ENCODE measurements at places on chromosomes 3 and 15.

GRCh38 chr3:149424918-149425317 lies 47.5 kb upstream of the TM4SF1 start:
- no peak for DNase-seq

GRCh38 chr3:22284559-22284958 lies 533.5 kb upstream of the ZNF385D start:
- peak; percentile 64 for DNase-seq

DNA sequence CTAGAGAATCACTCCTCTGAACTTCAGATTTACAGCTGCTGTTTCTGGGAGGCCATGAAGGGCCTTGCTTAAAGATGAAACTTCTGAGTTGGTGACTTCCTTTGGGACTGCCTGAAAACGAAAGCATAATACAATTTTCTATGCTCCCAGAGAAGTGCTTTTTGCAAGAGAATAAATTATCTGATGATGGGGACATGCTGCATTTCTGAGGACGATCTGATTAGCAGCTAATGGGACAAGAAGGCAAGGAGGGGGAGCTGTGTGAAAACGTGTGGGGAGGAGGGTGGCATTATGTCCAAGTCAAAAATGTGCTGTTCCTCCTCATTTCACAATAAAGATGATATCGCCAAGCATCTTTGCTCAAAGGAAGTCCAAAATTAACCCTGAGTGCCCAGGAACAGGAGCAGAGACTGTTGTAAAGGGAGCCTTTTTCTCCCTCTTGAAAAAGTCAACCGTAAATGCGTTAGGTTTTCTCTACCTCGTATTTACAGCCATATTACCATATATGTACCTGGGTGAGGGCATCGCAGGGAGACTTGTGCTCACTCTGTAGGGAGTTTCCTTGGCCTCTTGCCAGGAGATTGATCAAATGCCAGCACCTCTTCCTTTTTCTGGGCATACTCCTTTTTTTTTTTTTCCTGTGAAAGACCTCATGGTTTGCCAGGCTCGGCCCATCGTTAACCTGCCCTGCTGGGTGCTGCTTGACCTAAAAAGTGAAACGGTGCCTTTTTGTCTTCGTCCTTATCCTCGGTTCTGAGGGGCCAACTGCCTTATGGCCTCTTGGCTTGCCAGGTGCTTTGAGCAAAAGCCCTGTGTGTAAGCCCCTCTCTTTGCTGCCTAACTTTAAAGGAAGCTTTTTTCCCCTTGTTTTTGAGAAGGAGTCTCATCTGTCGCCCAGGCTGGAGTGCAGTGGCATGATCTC lies 11.5 kb downstream of the ITPR1 start:
- DNase-seq, result peak; percentile 34

- no peak for DNase-seq
Observed at GRCh38 chr15:100109486-100110035, 232.2 kb downstream of the ADAMTS17 start.

- DNase-seq, result no peak
Observed at GRCh38 chr15:58352026-58352929, 79.5 kb upstream of the LIPC start.

GRCh38 chr3:130981469-130981868 lies 45.2 kb downstream of the ASTE1 start:
- DNase-seq, result no peak

DNA sequence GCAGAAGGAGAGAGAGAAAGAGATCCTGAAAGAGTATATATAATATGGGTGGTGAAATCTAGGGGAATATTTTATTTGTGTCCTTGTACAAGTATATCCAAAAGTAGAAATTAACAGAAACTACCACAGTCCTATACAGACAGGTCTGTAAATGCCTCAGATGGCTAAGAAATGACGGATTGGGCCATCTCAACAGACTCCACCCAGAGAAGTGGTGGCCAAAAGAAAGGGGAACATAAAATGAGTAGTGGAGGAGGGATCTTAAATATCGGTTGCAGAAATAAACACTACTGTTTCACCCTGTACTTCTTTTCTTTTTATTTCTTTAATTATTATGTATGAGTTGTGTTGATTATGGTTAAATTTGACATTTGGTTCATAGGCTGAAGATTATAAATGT lies 47.7 kb downstream of the CCR3 start:
- DNase-seq, result no peak

GRCh38 chr3:176850498-176850897 lies 346.8 kb downstream of the TBL1XR1 start:
- no peak for DNase-seq

DNA sequence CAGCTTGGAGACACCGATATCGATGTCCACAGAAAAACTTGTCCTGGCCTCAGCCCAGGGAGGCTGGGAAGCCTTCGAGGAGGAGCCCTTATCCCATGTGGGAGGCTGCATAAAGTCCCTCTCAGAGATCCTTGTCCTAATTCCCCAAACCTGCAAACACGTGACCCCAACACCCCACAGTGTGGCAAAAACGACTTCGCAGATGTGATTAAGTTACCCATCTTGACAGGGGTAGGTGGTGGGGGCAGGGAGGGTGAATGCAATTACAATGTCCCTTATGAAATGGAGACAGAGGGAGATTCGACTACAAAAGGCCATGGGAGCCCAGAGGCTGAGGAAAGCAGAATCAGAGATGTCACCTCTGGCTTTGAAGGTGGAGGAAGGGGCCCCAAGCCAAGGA lies 2.3 kb upstream of the TLR9 start:
- no peak for DNase-seq

GRCh38 chr3:882533-882932 lies 210.3 kb upstream of the CNTN6 start:
- no peak for DNase-seq

- DNase-seq, result no peak
Observed at GRCh38 chr3:154085799-154086198, 35.4 kb upstream of the ARHGEF26 start.

- DNase-seq, result no peak
Observed at GRCh38 chr15:40688932-40689799, 5.8 kb upstream of the RAD51 start.

DNA sequence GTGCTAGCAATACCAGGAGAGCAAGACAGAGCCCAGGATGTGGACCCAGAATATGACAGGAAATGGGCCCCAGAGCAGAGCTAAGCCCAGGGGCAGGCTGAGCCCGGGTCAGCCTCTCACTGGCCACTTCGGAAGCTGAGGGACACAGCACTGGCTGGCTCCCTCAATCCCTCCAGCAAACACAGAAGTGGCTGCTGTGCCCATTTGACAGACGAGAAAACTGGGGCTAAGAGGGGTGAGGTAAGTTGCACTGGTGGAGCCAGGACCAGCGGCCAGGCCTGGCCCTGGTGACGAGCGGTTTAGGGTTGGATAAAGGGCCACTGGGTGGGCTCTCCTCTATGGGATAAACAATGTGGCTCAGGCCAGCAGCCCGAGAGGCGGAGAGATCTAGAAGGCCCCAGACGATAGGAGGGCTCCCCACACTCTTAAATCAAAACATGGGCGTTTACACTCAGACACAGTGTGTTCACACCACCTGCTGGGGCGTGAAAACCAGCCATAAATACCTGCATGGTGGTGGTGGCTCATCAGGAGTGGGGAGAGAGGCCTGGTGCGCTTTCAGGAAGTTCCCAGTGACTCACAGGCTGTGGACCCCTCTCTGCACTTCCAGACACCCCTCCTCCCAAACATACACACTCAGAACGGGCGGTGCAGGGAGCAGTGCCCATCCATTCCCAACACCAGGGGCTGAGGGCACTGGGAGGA lies 12.0 kb upstream of the LINGO1 start:
- DNase-seq, result no peak

GRCh38 chr3:115706311-115706829 lies 83.1 kb downstream of the GAP43 start:
- no peak for DNase-seq

GRCh38 chr3:188807006-188807405 lies 364.8 kb upstream of the TPRG1 start:
- peak; percentile 27 for DNase-seq

DNA sequence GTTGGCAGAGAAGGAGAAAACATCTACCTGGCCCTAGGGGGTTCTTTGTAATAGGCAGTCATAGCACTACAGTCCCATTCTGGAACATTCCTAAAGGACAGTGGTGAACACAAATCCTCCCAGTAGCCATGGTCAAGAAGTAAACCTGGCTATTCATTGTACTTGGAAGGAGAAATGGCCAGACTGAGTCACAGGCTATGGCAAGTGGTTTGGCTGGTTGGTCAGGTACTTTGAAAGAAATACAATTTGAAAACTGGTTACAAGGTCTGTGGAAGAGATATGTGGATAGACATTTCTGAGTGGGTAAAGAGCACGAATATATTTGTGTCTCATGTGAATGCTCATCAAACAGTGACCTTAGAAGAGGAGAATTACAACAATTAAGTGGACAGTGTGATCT lies 33.0 kb upstream of the FAN1 start:
- no peak for DNase-seq

GRCh38 chr15:43511012-43511885 lies 6.2 kb upstream of the MAP1A start:
- DNase-seq, result peak; percentile 26

DNA sequence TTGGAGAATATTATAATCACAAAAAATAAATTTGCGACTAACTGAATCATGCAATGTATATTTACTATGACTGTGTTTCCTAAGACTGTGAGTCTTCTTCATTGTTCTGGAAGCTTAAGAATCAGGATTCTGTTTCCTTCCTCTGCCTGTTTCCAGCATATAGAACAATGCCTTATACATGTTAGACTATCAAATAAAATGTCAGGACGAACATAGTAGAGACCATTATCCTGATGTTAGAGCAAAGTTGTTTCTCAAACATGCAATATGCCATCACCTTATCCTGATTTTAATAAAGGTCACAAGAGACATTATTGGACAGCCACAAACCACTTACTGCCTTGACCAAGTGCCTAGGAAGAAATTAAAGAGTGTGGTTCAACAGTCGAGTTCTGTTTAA lies 457.4 kb upstream of the AGTR1 start:
- no peak for DNase-seq

- no peak for DNase-seq
Observed at GRCh38 chr3:108219336-108219735, 2.9 kb downstream of the IFT57 start.

- no peak for DNase-seq
Observed at GRCh38 chr3:72116226-72116625, 331.3 kb upstream of the PROK2 start.

GRCh38 chr15:40722934-40723333 lies 28.0 kb downstream of the RAD51 start:
- DNase-seq, result no peak

- DNase-seq, result no peak
Observed at GRCh38 chr15:42101861-42102260, 7.5 kb upstream of the PLA2G4D start.

DNA sequence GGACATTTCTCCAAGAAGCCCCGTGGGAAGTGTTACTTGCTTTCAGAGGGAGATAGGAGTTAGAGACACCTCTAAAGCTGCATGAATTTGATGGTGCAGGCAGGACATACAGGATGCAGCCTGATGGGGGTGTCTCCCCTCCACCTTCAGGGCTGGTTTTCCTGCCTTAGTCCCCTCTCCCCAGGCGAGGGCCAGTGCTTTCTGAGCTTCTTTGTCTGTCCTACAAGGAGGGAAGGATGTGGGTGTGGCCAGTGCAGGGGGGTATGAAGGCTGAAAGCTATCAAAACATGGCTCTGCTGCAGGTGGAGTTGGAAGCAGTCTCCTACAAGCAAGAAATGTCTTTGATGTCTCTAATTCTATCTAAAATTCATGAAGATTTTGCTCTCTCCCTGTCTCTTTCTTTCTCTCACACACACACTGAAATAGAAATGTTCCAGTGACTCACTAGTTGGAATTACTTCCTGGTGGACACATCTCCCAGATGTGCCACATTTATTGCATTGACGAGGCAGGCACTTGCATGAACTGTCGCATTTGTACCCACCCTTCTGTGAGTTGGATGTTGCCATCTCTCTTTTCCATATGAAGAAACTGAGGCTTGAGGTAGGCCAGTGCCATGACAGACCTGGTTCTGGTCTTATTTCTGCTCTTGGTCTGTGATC lies 13.9 kb upstream of the PODXL2 start:
- DNase-seq, result peak; percentile 24

DNA sequence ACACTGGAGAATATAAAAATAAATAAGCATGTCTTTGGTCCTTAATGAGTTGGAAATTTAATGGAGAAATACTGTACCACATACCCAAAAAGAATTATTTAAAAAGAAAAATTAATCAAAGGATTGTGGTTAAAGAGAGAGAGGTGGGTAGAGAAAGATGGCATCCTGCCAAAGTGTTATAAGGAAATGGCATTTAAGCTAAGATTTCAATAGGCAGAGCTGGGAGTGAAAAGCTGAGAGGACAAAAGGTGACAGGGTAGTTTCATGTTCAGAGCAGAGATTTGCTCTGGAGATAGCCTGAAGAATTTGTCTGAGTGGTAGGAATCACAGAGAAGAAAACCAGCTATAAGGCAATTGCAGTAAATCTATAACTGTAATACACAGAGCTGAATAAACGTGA lies 181.0 kb downstream of the SI start:
- no peak for DNase-seq

- DNase-seq, result no peak
Observed at GRCh38 chr3:71514621-71515020, 68.9 kb downstream of the FOXP1 start.

DNA sequence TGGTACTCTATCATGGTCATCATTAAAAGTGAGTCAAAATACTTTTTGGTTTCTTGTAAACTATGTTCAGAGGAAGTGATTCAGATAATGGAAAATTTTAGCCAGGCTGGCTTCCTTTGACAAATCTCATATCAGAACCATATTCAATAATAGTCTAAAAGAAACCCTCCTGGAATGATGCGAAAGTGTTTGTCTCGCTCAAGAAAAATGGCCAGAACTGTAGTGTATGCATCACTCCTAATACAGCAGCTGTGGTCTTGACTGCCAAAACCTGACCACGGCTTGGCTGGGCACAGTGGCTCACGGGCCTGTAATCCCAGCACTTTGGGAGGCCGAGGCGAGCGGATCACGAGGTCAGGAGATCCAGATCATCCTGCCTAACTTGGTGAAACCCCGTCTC lies 35.6 kb upstream of the KCNMB2 start:
- peak; percentile 75 for DNase-seq

- peak; percentile 38 for DNase-seq
Observed at GRCh38 chr3:118501152-118501551, 533.5 kb downstream of the IGSF11 start.

GRCh38 chr3:122239112-122239511 lies 55.6 kb downstream of the CASR start:
- DNase-seq, result no peak

GRCh38 chr15:45443645-45444044 lies 65.3 kb upstream of the GATM start:
- no peak for DNase-seq
